Inflammatory macrophage (primary cell): ENCODE measurements at places on chromosomes 7 and 10.

DNA sequence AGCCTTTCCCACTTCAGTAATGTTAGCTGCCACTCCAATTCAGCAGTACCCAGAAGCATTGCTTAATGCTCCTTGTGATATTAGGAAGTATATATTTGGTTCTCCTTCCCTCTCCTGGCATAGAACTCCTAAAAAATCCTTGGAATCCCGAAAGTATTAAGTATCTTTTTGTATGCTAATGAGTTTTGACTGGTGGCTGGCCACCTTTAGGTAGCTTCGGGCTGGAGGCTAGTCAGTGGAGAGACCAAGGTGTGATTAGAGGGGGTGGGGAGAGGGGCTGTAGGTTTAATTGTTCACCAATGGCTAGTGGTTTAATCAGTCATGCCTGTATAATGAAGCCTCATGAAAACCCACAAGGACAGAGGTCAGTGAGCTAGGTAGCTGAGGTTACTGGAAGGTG, 12.2 kb downstream of the COMTD1 start:
- no peak for DNase-seq

GRCh38 chr10:7492660-7493046, 81.8 kb upstream of the SFMBT2 start:
- DNase-seq: peak; percentile 70

- DNase-seq: no peak
These were observed 8.9 kb downstream of the GIGYF1 start for GRCh38 chr7:100685049-100685605.

DNA sequence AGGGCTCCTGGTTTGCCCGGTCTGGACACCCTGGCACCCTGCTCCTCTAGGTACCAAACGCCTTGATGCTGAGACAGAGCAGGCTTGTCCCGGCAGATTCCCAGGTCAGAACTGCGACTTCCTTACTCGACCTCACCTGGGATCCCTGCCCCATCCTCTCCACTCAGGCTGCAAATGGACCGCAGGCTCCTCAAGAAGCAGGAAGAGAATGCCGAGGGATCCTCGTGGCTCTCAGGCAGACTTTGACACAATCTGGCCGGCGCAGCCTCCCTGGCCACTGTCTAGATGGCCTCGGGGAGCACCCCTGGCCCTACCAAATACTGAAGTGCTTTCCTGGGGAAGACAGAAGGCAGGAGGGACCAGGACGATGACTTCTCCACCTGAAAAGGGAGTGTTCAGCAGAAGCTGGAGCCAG, 421 bp upstream of the NODAL start:
- DNase-seq: no peak

GRCh38 chr7:27866828-27867672, 127.1 kb downstream of the TAX1BP1 start:
- DNase-seq: no peak

GRCh38 chr7:117164620-117165019, 158.2 kb downstream of the WNT2 start:
- no peak for DNase-seq
